ENCODE measurements at places on chromosomes 12 and 14. TPM values are rescaled to one million over a fixed set of nuclear protein-coding genes. Genes with fewer than 3 reads are reported as not detected.

GRCh38 chr12:132695431-132695830, 8.0 kb downstream of the PXMP2 start:
- no peak for DNase-seq

DNA sequence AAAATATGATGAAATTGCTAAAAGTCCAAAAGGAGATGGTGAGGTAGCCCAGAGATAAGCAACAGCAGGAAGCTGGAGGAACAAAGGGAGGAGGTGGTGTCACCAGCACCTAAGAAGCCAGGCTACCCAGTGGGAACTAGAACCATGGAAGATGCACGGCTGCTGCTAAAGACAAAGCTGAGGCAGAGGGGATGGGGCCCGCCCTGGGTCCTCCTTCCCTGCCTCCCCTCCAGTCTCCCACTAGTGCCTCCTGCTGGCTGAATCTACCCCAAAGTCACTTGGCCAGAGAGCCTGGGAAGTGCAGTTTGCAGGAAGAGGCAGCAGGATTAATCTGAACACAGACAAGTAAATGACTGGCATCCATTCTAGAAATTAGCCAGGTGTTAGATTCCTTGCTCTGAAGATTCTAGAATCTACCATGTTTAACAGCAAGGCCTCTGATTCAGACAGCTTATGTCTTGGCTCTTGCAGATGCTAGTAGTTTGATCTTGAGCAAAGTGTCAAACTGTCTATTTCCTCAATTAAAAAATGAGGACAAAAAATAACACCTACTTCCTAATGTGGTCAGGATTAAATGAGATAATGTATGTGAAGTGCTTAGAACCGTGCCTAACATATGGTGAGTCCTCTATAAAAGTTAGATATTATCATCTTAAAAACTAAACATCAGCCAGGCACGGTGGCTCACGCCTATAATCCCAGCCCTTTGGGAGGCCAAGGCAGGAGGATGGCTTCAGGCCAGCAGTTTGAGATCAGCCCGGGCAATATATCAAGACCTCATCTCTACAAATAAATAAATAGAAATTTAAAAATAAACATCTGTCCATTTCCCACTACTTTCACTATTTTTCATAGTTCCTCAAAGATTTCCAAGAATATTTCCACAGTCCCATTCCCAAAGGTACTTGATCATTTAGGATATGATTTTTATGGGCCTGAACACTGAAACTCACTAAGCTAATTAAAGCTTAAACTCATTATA, 5.8 kb upstream of the LRP10 start:
- DNase-seq = no peak

GRCh38 chr14:85391892-85392291, 138.1 kb upstream of the FLRT2 start:
- DNase-seq = no peak

- no peak for DNase-seq
These were observed 54.8 kb downstream of the NFKBIA start for GRCh38 chr14:35349496-35350365.

- no peak for DNase-seq
These were observed 65.7 kb downstream of the PIK3C2G start for GRCh38 chr12:18327036-18327435.

- DNase-seq = no peak
These were observed 139.9 kb upstream of the NCOR2 start for GRCh38 chr12:124707316-124707715.

DNA sequence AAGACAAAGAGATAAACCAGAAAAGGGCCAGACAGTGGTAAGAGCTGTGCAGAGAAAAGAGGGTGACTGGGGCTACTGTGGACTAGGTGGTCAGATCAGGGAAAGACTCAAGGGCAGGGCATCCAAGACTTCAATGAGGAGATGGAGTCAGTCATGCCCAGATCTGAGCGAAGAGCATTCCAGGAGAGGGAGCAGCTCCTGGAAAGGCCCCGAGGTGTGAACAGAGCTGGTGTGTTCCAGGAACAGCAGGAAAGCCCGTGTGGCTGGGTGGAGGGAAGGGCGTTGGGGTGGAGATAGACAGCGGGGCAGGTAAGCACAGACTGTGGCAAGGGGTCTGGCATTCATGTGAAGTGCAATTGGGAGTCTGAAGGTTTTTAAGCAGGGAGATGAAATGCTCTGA, 16.8 kb downstream of the TTC7B start:
- no peak for DNase-seq

- no peak for DNase-seq
These were observed 13.5 kb upstream of the GOLGA5 start for GRCh38 chr14:92780444-92781232.

DNA sequence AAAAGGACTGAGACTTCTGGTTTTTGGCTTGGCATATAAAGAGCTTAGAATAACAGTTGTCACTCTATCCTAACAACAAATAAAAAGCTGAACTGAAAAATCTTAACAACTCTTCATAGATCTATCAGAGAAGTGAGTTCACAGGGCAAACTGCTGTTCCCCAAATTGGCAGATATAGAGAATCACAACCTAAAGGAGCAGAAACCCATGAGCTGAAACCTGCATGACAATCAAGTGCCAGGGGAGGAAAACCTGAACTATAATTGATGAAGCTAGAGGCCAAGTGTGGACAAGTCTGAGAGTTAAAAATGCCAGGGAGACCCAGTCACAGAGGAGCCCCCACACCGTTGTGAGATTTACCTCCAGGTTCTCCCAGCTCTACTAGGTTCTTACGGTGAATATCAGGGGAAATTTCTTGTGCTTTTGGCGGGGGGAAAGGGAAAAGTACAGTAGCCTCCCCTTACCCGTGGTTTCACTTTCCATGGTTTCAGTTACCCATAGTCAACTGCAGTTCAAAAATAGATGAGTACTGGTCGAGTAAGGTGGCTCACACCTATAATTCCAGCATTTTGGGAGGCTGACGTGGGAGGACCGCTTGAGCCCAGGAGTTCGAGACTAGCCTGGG, 53.9 kb downstream of the ATF7 start:
- no peak for DNase-seq

DNA sequence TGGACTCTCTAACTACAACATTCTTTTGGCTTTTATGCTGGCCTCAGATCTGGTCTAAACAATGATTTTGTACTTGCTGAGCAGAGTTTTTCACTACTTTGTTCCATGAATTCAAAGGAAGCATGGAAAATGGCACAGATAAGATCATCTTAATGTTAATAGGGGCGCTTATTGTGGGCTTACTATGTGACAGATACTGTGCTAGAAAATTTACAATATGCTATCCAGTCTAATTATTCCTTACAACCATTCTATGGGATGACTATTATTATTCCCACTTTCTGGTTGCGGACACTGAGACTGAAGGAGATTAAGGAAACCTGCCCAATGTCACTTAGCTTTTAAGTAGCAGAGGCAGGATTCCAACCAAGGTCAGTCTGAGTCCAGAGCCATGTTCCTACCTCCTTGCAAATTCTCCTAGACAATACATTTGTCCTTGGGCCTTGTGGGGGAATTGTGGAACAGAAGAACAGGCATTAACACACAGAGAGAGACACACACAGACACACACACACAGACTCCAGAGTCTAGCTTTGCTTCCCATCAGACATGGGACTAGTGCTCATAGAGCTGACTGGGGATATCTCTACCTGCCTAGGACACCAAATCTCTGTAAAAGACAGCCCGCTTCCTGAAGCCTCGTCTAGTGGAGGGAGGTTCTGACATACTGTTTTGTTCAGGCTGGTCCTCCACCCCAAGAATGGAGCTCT, 107.7 kb downstream of the SLC38A1 start:
- DNase-seq = no peak

- DNase-seq = no peak
These were observed 16.7 kb downstream of the STK38L start for GRCh38 chr12:27260746-27261145.

DNA sequence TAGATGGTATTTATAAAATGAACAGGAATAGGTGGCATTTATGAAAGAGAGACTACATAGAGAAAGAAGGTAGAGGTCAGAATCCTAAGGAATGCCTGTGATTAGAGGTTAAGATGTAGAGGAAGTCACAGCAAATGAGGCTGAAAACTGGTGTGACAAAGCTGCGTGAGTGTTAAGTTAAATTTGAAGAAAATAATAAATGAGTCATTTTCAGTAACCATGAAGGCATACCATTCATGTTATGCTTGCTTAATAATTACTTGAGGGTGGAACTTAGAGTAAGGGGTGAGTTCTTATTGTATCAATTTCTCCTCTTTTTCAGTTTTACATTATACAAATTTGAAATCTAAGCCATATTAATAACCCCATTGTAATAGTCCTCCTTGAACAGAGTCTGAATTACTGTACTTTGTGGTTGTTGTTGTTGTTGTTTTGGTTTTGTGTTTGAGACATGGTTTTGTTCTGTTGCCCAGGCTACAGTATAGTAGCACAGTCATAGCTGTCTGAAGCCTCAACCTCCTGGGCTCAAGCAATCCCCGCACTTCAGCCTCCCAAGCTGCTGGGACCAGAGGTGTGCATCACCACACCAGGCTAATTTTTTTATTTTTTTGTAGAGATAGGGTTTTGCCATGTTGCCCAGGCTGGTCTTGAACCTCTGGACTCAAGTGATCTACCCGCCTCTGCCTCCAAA, 761.5 kb downstream of the GALC start:
- no peak for DNase-seq

DNA sequence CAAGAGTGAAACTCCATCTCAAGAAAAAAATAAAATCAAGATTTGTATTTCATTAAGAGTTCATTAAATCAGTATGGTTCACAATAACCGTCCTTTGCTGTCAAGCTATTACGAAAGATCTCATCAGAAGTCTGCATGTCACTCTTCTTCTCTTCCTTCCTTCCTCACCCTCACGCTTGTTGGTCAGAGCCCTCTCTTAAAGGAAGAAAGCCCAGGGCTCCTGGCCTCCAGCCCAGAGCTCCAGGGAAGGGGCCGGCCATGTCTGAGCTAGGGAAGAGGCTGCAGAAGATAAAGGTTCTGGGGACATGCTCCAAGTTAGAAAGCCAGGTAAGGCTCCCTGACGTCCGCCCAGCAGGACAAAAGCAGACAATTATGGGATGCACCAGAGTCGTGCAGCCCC, 43.1 kb upstream of the DLK1 start:
- no peak for DNase-seq

DNA sequence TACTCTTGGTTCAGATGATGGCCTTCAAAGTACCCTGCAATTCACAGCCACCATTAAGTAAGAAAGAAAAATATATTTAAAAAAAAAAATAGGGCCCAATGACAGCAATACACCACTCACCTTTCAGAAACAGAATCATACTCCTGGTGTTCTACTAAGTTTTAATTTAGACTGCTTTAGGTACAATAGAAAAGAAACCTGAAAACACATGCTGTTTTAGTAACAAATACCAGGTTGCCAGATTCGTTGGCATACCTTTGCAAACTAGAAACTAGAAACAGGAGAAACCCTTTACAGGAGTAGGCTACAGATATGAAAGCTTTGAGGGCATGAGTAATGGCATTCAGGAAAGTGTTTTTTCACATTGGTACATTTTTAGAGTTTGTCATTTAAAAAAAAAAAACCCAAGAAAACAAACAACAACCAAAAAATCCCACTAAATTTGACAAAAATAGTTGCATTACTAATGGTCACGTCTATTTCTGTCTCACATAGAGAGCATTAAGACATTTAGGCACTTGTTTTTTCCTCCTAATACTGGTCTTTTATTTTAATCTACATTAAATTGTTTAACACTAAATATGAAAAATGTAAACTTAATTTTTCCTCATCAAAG, 4.0 kb downstream of the SIX1 start:
- no peak for DNase-seq

Gene OVCH1
- 0.21 TPM for total RNA-seq

Gene CCDC197
- not detected for total RNA-seq

Gene DIO3
- not detected for total RNA-seq

Gene HOXC12
- not detected for total RNA-seq

Gene SOX5
- 0.42 TPM for total RNA-seq
